ENCODE measurements at places on chromosomes 7 and 10. TPM values are rescaled to one million over a fixed set of nuclear protein-coding genes. Genes with fewer than 3 reads are reported as not detected.

GRCh38 chr7:44583146-44583865 is 1.3 kb upstream of the TMED4 start:
- DNase-seq: no peak

- DNase-seq: no peak
Observed at GRCh38 chr7:85175217-85175616, 11.6 kb downstream of the SEMA3D start.

DNA sequence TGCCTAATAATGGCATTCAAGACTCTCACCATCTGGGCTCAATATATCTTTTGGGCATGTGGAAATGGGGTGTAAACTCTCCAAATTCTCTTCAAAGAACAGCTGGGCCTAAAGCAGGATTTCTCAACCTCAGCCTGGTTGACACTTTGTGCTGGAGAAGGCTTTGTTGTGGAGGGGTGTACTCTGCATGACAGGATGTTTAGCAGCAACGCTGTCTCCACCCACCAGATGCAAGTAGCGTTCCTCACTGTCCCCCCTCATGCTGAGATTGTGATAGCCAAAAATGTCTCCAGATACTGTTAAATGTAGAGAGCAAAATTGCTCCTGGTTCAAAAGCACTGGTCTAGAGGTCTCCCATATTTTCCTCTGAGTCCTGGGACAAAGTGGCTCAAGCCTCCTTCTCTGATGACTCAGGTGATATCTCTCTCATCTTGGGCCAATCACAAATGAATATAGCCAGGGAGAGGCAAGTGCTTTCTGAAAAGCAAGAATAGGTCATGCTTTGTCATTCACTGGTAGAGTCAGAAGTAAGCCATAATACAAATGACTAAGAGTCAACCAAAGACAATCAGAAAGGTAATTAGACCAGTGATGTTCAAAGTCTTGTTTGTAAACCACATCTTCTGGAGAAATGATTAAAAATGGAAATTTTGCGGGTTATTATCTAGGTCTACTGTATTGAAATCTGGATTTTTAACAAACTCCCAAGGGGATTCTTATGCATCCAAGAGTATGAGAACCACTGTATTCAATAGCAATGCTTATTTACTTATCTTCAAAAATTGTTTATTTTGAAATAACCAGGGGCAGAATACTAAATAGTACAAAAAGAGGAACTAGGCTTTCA is 330.8 kb downstream of the PTEN start:
- peak; percentile 75 for DNase-seq

The PRLHR gene
- total RNA-seq: not detected

DNA sequence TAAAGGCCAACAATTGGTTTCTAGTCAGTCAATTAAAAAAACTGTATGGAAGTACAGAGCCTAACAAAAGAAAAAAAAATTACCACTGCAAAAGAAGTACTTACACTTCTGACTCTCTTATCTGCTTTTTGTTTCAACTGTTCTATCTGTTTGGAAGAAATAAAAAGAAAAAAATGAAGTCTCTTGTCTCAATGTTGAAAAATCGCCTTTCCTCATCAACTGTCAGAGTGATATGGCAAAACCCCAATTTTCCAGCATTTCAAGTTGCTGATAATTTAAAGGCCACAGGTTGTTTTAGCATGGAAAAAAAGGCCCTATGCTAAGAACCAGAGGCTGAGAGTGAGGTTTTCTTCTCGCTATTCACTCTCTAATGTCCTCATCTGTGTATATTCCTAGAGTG is 13.6 kb downstream of the ZDHHC6 start:
- DNase-seq: no peak

DNA sequence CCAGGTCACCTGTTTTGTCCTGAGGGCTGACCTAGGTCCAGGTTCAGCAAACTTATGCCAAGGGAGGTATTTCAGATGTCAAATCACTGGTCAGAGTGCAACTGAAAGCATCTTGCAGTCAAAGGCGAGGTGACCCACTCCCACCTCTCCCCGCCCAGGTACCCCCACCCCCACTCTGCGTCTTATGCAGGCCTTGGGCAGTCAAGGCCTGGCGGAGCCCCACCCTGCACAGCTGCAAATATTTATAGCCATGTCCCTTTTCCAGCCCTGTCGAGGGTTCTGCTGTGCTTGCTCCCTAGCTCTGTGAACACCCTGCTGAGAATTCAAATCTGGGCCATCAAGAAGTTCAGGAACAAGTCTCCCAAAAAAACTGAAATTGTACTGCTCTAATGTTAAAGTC is 40.6 kb upstream of the BMPR1A start:
- no peak for DNase-seq

The NPTX2 gene
- not detected for total RNA-seq

The GARS1 gene
- total RNA-seq: 185 TPM

The LIPN gene
- total RNA-seq: not detected

- peak; percentile 31 for DNase-seq
Observed at GRCh38 chr7:101739775-101740398, 77.5 kb upstream of the CUX1 start.

- DNase-seq: no peak
Observed at GRCh38 chr7:2666588-2667250, 21.3 kb upstream of the AMZ1 start.

DNA sequence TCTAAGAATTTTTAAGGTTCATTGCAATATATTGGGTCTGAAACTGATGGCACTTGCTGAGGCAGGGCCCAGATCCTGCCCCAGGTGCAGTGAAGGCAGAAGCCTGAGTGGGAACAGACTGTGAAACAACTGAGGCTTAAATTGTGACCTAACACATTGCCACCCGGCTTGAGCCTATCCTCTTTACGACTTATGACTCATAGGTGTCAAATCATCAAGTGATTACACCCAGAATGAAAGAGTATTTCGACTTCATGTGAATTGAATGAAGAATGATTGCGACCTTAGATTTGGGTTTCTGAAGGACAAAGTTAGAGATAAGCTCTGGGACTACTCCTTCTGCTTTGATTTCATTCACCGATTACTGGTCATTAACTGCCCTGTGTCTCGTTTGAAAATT is 200.9 kb downstream of the CREB5 start:
- DNase-seq: no peak

GRCh38 chr7:130430841-130431666 is 9.8 kb downstream of the CEP41 start:
- DNase-seq: no peak

GRCh38 chr10:116849248-116850057 is at the start of gene ENO4:
ENO4 (plus strand) TSS chr10:116849499; CDS start chr10:116849567, 68 bp downstream.
- DNase-seq: no peak

- DNase-seq: no peak
Observed at GRCh38 chr7:97623333-97623732, 108.6 kb upstream of the TAC1 start.

The GPR158 gene
- total RNA-seq: not detected

GRCh38 chr7:5437987-5438386 is 14.4 kb upstream of the TNRC18 start:
- DNase-seq: no peak

The GHRHR gene
- total RNA-seq: not detected

- no peak for DNase-seq
Observed at GRCh38 chr7:106999023-106999422, 45.5 kb upstream of the PRKAR2B start.

DNA sequence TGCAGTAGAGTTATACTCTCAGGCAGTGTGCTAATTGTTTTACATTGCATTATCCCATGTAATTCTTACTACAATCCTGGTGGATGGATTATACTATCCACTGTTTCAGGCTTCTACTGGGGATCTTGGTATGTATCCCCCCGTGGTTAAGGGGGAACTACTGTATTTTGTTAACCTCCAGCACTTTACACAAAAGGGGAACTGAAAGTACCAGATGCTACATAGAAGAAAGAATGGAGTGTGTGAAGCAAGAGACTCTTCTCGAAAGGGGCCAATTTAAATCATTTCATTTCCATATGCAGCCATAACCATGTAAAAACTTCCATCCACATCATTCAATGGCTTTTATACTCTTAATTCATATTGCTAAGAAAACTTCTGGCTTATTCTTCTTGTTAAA is 69.4 kb downstream of the C1GALT1 start:
- no peak for DNase-seq

DNA sequence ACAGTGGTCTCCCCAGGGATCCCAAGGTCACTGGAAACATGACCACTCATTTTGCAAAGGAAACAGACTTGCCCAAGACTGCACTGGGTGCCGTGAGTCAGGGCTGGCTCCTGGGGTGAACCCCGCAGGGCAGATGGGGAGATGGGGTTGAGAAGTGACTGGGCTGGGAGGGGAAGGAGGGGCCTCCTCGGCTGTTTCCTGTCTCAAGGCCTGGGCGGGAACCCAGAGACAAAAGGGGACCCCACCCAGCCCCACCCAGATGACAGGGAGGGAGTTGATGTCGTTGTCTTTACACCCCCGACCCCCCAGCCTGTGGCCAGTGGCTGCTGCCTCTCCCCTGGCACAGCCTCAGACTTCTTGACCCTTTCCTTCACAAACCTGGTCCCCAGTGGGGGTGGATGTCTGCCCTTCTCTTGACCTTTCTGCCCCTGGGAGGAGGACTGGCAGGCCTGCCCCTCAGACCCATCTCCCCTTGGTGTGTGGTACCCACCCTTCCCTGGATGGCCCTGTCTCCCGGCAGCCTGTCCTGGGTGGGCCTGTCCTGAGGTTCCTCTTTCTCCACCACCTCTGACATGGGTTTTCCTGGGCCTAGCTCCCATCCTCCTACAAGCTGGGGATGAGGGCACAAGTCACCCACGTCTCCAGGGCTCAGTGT is 1.4 kb downstream of the MYO1G start:
- peak; percentile 89 for DNase-seq

DNA sequence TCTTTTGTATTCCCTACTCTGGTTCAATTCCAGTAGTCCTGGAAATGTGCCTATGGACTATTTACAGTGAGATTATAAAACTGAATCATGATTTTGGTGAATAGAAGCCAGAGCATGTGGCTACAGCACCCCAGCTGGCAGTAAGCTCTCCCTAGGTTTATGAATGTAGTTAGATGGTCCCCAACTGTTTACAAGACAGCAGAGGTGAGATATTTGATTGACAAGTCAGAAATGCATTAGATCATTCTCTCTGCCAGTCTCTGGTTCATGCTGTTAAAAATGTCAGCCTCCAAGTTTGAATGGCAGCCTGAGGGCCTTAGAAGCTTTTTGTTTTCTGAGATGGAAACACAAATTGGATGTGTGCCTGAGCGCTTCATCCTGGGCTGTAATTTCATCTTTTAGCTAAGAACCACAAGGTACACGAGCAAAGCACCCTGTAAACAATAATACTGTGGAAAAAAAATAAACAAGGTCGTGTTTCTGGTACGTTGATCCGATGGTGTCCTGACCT is 85.0 kb downstream of the BTRC start:
- DNase-seq: no peak

DNA sequence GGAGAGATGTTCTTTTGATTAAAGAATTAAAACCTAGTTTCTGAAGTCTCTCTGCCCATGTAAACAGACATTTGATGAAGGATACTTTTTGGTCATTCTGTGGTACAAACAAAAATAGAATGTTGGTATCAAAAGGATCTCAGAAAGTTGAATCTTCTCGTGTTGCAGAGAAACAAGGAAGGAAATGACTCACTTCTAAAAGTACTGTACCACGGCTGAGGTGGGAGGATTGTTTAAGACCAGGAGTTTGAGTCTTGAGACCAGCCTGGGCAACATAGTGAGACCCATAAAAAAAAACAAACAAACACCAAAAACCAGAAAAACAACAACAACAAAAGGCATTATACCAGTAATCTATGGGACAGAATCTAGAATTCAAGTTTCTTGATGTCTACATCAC is 69.7 kb downstream of the PRSS58 start:
- no peak for DNase-seq

- DNase-seq: peak; percentile 52
Observed at GRCh38 chr7:140646931-140647647, 6.5 kb upstream of the DENND2A start.

The ELAPOR2 gene
- total RNA-seq: 2.3 TPM
